ENCODE measurements at places on chromosomes 1 and 21.

DNA sequence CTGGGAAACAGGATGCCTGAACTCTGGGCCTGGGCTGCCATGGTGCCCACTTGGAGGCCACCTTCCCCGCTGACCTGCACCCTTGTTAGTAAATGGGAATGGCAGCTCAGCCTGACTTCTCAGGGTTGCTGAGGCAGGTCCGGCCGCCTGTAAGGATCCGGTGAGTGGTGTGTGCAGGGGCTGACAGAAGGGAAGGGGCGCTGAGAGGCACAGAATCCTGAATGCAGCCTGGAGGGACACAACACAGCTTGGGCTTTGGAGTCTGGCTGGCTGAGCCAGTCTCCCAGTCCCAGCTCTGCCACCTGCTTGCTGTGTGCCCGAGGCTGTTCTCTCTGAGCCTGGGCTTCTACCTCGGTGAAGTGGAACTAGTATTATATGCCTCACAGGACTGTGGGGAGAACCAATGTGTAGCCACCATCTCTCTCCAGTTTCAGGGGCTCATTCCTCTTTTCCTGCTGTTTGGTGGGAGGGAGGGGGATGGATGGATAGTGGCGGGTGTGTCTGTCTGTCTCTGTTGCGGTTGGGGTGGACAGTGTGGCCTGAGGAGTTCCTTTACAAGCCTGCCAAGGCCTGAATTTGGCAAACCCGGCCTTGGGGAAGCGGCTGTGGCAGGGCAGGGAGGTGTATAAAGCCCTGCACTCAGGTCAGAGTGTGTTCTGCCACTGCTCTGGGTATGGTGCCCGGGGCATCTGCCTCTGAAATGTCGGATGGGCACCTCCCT lies 18.0 kb downstream of the ADORA1 start:
- no peak for DNase-seq

DNA sequence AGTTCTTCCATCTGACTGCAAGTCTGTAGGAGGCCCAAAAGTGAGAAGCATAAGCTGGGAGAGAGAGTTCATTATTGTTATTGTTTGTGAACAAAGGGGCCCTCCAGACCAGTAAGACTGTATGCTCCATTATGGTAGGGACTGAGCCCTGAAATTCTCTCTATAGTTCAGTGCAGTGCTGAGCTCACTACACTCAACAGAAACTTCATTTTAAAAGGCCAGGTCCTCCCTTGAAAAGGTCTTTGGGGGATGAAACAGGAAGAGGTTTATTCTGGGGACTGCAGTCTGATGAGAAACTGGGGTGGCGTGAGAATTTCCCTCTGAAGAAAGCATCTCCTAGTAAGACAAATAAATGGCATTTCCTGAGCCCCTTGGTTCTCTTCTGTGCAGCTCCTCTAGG lies 5.5 kb upstream of the GATAD2B start:
- no peak for DNase-seq

DNA sequence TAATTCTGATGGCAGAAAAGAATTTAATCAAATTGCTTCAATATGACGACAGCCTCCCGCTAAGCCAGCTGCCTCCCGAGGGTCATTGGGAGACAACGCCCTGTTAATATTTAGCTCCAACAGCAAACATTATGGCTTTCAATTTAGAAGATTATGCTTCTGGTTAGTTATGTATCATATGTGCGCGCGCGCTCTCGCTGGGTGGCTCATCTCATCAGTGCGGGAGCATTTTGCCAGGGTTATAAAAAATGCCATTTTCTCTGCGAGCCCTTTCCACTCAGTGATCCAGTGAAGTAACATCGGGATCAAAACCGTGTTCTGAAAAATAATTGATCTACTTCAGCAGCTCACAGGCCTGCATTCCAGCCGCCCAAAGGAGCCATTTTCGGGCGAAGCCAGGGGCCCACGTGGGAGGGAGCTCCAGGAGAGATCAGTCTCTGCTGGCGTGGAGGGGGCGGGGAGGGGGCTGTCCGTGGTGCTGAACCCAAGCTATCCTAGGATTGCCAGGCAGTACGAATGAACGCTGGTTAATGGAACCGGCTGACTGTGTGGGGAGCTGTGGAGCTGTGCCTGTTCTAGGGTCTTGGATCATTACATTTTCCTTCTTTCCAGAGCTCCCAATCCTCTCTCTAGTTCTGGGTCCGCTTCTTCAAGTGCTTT lies 219.1 kb upstream of the ZC3H12A start:
- no peak for DNase-seq

GRCh38 chr1:58722414-58722813 lies 22.6 kb upstream of the MYSM1 start:
- no peak for DNase-seq

DNA sequence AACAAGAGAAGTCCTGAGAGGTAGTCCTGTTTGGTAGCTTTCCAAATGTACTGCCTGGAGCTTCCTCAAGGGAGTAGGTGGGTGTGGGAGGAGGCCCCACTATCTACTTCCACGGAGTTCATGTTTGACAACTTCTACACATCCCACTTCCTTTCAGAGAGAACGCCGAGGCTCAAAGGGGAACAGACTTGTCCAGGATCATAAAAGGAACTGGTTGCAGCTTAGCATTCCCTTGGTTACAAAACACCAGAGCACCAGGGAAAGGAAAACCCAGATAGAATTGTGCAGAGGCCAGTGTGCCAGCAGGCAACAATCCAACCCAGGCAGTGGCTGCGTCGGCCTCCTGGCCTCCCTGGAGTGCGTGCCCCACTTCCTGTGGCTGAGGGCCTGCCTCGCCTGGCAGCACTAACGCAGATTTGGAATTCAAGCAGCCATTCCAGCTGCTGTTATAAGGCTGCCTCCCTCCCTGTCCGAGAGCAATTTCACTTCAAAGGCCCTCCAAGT lies 4.2 kb upstream of the RAP1GAP start:
- peak; percentile 36 for DNase-seq

GRCh38 chr1:175690298-175690697 lies 53.1 kb downstream of the TNR start:
- no peak for DNase-seq

- DNase-seq, result no peak
Measured at GRCh38 chr1:27885621-27886352, 13.4 kb downstream of the THEMIS2 start.

- DNase-seq, result no peak
Measured at GRCh38 chr1:168751195-168751650, 22.2 kb upstream of the DPT start.

DNA sequence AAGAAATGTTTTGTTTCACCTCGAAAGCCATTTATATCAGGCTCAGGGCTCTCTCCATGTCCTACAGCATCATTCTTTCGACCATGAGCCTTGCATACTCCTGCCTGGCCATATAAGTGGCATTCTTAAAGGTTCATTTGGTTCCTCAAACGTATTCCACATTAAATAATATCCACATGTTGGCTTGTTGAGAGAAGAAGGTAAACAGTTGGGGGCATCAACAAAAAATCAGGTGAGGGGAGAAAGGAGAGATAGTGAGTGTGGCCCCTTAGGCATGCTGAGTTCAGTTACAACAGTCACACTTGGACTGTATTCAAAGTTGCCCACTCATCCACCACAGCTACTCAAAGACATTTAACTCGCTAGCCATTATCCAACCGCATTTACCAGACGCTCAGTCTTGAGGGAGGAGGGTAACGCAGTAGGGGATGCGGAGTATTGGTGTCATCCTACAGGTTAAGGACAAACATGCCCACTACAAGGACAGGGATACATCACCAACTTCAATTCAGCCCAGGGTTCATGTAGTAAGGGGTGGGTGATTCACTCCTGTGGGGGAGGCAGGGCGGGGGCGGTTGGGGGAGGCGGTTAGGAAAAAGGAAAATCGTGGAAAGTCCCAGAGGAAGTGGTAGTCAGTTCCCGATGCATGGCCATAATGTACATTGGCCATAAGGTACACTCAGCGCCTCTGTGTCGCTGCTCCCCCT lies 1.4 kb downstream of the ZNF697 start:
- DNase-seq, result no peak

DNA sequence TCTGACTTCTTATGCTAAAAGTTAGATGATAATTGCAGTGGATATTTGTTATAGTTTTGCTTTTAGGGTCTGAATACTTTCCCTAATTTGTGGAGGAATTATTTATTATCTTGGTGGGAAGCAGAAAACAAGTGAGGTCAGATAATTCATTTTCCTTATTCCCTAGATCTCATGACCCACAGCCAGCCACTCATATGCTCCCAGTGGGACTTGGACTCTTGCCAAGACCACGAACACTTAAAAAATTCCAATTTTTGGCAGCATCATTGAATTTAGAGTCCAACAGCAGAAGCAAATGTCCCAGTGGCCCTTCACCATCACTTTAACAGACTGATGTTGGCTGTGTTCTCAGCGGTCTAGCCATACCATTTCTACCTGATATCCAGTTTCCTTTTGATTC lies 204.2 kb downstream of the HMCN1 start:
- DNase-seq, result no peak

GRCh38 chr1:218463194-218464156 lies 118.3 kb downstream of the TGFB2 start:
- DNase-seq, result peak; percentile 20

GRCh38 chr1:21520899-21521716 lies 11.9 kb downstream of the ALPL start:
- no peak for DNase-seq

DNA sequence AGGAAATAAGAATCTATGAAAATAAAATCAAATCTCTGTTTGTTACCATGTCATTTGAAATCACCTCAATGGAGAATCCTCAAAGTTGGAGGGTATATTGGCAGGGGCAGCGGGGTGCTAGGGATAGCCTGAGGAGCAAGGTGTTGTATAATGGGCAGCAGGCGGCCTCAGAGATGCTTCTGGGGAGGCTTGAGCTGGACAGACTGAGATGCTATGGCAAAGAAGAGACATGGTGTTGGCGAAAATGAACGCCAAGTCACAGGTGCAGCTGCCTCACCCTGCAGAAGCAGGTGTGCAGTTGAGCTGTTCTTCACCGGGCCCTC lies 3.1 kb upstream of the SLC1A7 start:
- no peak for DNase-seq

DNA sequence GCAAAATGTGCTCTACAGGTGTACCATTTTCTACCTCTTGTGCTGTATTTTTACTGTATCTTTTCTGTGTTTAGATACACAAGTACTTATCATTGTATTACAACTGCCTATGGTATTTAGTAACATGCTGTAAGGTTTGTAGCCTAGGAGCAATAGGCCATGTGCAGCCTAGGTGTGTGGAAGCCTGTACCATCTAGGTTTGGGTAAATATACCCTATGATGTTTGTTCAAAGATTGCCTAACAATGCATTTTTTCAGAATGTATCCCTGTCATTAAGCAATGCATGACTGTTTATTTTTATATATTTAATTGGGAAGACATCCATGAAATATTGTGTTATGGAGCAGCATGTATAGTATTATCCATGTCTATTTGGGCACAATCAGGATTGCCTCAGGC lies 11.0 kb downstream of the ETV3L start:
- DNase-seq, result no peak

DNA sequence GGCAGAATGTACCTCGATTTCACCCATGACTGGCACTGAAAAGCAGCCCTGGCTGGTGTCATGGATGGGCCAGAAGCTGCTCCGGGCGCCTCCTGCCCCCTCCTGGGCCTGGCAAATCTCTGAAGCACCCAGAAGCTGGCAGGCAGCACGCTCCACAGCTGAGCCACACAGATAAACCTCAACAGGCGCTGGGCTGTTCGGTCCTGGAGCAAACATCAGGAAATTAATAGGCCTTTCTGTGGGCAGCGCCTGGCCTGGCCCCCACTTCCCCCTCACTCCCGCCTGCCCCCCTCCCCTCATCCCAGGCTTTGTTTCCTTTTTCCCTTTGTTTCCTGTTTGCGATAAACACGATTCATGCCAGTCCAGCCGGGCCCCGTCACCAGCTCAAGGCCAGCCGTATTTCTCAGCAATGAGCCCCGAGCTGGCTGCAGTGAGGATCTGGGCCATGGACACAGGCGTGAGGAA lies 20.1 kb upstream of the DISP3 start:
- no peak for DNase-seq

GRCh38 chr1:65412256-65412983 lies 8.0 kb upstream of the LEPR start:
- no peak for DNase-seq

DNA sequence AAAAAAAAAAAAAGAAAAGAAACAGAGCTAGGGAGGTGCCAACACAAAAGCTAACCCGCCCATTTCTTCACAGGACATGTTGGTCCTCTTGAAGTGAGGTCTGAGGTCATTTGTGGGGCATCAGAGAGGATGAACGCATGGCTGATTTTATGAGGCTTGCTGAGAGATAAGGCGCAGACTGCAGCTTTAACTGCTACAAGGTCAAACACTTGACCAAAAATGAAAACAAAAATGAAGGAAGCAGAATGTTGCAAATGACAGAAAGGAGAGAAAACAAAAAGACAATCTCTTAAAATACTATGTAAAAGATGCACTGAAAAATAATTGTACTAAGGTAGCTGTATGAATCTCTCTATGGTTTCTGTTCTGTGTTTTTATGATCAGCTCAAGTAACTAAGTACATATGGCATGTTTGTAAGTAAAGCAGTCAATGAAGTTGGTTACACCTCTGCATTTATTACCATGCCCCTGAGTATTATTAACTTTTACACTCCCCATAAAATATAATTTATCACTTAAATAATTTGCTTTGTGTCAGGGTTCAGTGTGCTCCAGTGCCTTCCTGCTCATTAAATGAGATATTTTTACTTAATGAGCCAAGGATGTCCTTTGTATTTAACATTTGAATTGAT lies 249.1 kb upstream of the NR5A2 start:
- DNase-seq, result peak; percentile 8

DNA sequence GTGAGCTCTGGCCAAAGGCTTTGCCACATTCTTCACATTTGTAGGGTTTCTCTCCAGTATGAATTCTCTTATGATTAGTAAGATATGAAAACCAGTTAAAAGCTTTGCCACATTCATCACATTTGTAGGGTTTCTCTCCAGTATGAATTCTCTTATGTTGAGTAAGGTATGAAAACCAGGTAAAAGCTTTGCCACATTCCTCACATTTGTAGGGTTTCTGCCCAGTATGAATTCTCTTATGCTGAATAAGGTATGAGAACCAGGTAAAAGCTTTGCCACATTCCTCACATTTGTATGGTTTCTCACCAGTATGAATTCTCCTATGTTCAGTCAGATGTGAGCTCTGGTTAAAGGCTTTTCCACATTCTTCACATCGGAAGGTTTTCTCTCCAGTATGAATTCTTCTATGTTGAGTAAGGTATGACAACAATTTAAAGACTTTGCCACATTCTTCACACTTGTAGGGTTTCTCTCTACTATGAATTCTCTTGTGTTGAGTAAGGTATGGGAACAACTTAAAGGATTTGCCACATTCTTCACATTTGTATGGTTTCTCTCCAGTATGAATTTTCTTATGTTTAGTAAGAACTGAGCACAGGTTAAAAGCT lies 20.7 kb downstream of the ZNF695 start:
- DNase-seq, result no peak

DNA sequence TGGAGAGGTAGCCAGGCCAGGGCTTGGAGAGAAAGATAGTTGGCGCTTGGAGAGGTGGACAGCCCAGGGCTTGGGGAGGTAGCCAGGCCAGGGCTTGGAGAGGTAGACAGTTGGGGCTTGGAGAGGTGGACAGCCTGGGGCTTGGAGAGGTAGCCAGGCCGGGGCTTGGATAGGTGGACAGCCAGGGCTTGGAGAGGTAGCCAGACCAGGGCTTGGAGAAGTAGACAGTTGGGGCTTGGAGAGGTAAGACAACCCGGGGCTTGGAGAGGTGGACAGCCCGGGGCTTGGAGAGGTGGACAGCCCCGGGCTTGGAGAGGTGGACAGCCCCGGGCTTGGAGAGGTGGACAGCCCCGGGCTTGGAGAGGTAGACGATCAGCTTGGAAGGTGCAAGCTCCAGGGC lies 7.7 kb downstream of the LSS start:
- no peak for DNase-seq

GRCh38 chr1:65429806-65430205 lies 9.3 kb downstream of the LEPR start:
- no peak for DNase-seq

Data from transverse colon (tissue), 4 donors.